ENCODE measurements at places on chromosomes 2 and 18.
A peak's percentile ranks its signal among the peaks of the same experiment; 100 is the strongest.

- DNase-seq: no peak
Measured at GRCh38 chr2:1758171-1758570, 13.9 kb upstream of the PXDN start.

DNA sequence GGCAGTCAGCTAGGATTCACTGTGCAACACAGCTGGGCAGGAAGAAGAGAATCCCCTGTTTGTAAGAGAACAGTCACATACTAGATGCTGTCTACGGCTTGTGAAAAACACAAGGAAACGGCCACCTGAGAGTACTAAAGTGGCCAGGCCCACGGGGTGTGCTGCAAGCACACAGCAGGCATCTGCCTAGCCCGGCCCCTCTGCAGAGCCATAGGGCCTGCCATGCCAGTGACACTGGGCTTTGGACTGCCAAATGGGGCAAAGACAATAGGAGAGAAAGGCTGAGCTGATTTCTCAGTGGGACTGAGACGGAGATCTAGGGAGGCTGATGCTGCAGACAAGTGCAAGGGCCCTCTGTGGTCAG lies 10.3 kb downstream of the TUBB6 start:
- DNase-seq: no peak

GRCh38 chr2:187851955-187852561 lies 297.8 kb upstream of the TFPI start:
- no peak for DNase-seq

- no peak for DNase-seq
Measured at GRCh38 chr18:32629981-32630700, 142.7 kb downstream of the KLHL14 start.

GRCh38 chr2:71528749-71529148 lies 75.4 kb downstream of the DYSF start:
- peak; percentile 8 for DNase-seq

DNA sequence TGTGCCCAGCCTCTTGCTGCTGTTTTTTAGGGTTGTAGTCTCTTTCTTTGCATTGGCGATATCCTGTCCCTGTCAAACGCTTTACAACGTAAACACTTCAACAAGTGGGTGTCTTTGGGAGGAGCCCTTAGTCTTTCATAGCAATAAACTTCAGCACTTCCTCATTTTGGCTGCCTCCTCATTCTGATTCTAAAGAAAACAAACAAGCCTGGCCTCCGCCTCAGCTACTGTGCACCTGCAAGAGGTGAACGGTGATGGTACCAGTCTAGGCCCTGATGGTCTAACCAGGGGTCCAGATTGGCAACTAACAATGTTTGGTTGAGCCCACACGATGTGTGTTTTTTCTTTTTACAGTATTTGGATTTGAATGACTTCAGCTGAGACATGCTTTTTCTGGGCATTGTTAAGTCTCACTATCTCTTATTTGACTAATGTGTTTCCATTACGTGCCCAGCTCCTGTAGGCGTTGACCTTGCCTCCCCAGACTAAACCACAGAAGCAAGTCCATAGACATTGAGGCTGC lies 53.2 kb upstream of the CUL3 start:
- no peak for DNase-seq

DNA sequence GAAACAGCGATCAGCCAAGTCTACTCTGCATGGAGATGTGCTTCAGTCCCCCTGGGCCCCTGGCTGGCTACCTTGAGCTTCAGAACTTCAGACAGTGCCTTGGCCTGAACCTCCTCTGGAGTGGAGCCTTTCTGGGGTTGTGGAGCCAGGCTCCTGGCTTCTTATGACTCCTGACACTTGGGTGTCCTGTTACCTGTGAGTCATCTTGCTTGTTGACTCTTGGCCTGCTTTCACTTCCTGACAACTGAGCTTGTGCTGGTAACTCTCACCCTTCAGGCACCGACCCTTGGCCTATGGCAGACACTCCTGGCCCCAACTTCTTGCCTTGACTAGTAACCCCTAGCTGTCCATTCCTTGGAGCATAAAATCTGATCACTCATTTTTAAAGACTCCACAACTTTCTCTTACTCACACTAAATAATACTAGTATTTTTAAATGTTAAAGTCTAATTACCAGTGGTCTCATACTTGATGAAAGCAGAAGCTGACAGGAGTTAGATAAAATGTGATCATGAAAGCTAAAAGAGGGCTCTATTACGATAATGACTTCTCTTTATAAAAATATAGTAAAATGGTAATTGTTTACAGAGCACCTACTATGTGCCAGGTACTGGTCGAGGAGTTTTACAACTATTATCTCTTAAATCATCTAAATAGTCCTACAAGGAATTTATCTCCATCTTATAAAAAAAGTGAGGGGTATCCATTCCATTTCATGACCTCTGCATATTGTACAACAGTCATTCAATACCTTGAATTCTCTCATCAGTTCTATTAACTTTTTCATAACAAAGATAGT lies 46.3 kb upstream of the VIT start:
- DNase-seq: peak; percentile 82

GRCh38 chr2:111975053-111975552 lies 76.7 kb downstream of the MERTK start:
- no peak for DNase-seq

GRCh38 chr2:119749477-119750012 lies 10.2 kb upstream of the PTPN4 start:
- no peak for DNase-seq

DNA sequence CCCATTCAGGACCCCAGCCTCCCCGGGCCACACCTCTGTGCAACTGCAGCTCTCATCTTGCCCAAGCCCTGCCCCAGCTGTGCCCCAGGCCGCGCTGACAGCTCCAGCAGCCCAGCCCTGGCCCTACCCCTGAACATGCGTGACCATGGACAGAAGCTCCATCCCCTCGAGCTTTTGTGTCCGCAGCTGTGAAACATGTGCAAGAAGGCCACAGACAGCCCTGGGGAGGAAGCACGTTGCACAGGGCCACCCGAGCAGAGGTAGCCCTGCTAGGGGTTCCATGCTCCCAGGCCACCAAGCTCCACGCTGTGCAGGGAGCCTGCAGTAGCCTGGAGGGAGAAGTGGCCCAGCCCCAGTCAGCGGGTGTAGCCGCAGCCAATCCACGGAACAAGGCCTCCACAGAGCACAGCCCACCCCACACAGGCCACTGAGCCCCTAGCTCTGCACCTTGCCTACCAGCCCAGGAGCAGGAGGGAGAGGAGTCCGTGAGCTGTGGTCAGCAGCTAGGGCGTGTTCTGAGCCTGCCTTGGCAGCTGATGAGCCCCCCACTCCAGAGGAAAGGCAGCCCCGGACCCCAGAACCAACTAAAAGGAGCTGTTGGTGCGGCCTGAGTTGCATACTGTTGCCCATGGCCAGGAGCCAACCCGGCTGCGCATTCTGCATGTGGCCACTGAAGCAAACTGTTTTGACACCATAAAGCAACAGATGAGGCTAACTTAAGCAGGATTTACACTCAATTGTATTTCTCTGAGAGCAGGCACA lies 184.0 kb downstream of the SEPTIN10 start:
- no peak for DNase-seq

DNA sequence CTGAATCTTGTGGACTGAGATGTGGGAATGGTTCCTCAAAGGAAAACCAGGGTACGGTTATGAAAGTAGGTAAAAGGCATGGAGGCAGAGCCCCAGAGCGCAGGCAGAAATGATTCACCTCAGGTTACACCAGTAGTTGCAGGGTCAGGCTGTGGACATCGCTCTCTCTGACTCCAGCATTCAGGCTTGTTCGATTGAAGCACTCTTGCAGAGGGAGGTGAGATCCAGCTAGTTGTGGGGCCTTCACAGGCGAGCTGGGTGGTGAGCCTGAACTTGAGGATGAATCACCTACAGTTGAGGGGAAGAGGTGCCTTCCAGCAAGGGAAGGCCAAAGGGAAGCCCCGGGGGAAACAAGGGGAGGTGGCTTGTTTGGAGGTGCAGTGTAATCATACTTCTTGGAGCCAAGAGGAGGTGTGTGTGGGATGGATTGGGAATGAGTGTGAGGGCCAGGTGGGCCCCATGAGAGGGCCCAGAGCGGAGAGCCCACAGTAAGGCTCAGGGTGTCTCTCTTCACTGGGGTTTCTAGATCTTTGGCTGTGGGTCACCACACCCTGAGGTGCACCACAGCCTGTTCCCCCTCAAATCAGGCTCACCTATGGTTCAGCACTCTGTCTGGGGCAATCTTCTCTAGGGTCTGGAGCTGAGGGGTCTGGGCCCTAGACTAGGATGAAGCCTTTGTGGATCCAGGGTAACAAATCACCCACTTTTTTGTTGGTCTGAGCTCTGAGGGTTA lies 48.5 kb upstream of the MCFD2 start:
- no peak for DNase-seq

DNA sequence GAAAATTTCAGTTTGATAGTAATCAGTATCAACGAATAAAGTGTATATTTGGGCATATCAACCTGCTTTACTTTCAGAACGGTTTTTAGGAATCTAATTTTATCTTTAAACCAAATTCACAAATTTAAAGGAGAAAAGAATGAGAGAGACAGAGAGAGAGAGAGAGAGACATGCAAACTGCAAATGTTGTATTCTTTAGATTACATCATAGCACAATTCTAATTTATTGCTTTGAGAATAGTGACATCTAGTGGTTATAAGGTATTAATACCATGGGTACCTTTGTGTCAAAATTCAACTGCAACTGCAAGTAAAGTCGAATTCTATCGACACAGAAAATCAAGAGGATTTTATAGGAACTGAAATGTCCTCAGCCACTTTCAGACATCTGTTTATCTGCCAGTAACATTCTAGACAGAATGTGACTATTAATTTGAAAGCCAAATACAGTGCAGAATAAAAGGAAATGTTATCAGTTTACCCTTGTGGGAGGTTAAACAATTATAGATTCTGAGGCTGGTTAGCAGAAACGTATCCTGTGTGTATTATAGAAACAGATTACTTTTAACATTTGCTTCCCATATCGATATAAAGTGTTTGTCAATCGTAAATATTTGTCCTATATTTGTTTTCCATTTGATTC lies 529.8 kb upstream of the VRK2 start:
- DNase-seq: no peak

GRCh38 chr2:219689676-219690628 lies 62.5 kb downstream of the SLC4A3 start:
- no peak for DNase-seq

GRCh38 chr2:106165029-106165428 lies 29.1 kb downstream of the UXS1 start:
- no peak for DNase-seq

GRCh38 chr2:88564402-88564801 lies 62.9 kb downstream of the EIF2AK3 start:
- no peak for DNase-seq

DNA sequence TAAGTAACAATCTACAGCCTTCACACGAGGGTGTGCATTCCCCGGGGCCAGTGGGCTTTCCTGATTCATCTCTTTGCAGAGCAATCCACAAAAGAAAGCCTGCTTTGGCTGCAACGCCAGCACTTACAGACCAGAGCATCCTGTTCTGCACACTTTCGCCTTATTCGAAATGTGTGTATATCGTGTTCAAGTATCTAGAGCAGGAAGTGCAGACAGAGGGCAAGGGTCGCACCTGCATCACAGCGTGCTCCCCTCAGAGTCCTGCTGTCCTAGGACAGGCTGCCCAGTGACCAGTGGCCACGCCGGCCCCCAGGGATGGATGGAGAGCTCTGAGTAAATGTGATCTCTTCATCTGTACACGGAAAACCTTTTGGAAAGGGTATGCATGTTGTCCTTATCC lies 264.3 kb downstream of the ZNF516 start:
- DNase-seq: no peak

GRCh38 chr2:113854970-113855740 lies 34.7 kb upstream of the ACTR3 start:
- no peak for DNase-seq

GRCh38 chr2:234292962-234293243 lies 204.0 kb downstream of the ARL4C start:
- no peak for DNase-seq

GRCh38 chr18:10336749-10337350 lies 117.6 kb upstream of the APCDD1 start:
- DNase-seq: peak; percentile 41

DNA sequence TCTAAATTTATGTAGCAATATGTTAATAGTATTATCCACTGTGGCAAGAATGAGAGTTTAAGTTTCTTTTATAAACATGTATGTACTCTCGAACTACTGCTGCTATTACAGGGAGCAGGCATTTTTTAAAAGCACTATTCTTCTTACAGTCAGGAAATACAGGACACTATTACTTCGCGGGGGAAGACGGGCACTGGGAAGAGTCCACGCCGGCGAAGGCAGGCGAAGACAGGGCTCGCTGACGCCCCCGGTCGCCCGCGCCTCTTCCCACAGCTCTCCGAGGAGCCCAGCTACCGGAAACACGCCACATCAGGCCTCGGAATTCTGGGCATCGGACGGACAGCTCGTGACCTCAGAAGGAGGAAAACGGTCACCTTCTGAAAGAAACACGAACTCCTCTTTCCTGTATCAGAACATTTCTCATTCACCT lies 90.2 kb downstream of the FAM161A start:
- DNase-seq: peak; percentile 78

DNA sequence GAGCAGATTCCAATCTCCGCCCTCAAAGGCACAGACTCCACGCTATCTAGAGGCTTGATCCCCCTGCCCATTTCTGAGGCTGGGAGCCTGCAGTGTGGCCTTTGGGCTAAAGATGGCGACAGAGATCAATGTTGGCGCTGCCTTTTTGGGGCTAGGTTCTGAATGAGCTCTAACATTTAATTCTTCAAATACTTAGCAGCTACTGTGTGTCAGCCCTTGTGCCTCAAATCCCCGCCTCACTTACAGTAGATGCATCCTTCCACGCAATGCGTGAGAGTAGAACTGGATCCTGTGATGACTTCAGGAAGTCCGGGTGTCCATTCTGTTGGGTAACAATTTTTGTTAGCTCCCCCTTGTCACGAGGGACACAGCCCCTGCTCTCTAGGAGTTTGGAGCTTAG lies 12.4 kb downstream of the IL1F10 start:
- DNase-seq: no peak

- DNase-seq: no peak
Measured at GRCh38 chr2:80255918-80256781, 48.4 kb downstream of the LRRTM1 start.

- DNase-seq: no peak
Measured at GRCh38 chr2:223075301-223076270, 23.6 kb downstream of the KCNE4 start.

DNA sequence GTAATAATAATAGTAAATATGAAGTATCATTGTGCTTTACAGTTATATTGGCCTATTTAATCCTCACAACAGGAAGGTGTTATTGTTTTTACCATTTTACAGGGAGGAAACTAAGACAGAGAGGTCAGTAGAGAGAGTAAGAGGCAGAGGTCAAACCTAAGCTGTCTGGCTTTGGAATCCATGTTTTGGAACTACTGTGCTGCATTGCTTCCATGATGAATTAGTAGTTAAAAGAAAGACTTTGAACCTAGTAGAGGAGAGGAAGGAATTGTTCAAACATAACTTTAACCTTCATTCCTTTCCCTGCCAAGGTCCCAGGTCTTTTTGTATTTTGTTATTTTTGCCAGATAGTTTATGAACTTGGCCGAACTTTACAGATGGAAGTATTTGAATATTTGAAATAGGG lies 80.9 kb downstream of the PHLPP1 start:
- DNase-seq: no peak

GRCh38 chr18:59564561-59564960 lies 132.7 kb downstream of the CCBE1 start:
- DNase-seq: no peak

GRCh38 chr2:55555977-55556376 lies 36.5 kb downstream of the CFAP36 start:
- no peak for DNase-seq
